ENCODE measurements at places on chromosomes 16 and 17. TPM values are rescaled to one million over a fixed set of nuclear protein-coding genes. Genes with fewer than 3 reads are reported as not detected.

DNA sequence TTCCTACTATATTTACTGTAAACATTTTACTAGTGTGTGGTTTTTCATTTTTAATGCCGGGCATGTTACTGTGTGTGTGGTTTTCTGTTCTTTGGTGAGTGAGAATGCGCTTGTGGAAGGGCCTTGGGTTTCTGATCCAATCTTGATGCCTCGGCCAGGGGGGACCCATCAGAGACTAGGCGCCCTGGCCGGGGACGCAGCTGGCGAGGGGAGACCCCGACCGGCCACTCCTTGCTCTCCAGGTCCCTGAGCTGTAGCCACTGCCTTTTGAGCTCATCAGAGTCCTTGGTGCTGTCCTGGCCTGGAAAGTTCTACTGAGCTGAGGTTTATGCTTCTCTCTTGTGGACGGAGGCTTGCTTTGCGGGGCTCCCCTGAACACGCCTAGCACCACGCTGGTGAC lies 37.5 kb downstream of the KIAA0513 start:
- peak overlapping the region; percentile 3 for H3K27ac ChIP-seq
- H3K4me3 ChIP-seq = no peak overlapping the region
- H3K4me1 ChIP-seq = peaks cover 41% of the 10 kb centered on the region

- H3K36me3 ChIP-seq = no peaks in the 10 kb centered on the region
- peak overlapping the region; percentile 94 for H3K4me3 ChIP-seq
- DNase-seq = peak; percentile 55
- peak overlapping the region; percentile 98 for H3K27ac ChIP-seq
- peaks cover 27% of the 10 kb centered on the region for H3K4me1 ChIP-seq
- H3K27me3 ChIP-seq = no peaks in the 10 kb centered on the region
These were observed 59.5 kb upstream of the GSE1 start for GRCh38 chr16:85553436-85554113.

DNA sequence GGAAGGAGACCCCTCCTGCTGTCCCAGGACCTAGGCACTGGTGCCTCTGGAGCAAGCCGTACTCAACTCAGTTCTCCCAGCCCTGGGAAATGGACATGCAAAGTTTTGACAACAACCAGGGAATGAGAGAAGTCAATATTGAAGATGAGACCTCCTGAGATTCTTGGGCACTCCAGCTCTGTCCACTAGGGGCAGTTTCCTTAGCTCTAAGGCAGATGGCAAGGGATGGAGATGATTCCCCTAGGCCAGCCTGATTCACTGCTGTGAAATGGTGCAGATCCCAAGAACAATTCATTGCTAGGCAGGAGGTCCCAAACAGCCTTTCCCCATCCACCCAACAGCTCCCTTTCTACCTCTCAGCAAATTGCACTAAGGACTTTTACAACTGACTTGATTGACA lies 20.5 kb upstream of the SDR42E2 start:
- no peaks in the 10 kb centered on the region for H3K36me3 ChIP-seq
- H3K27ac ChIP-seq = no peak overlapping the region
- no peaks in the 10 kb centered on the region for H3K27me3 ChIP-seq
- H3K4me3 ChIP-seq = no peak overlapping the region
- DNase-seq = no peak

Gene HSPB9
- polyA plus RNA-seq = not detected

- no peak overlapping the region for H3K4me3 ChIP-seq
- no peaks in the 10 kb centered on the region for H3K36me3 ChIP-seq
- no peak overlapping the region for H3K27ac ChIP-seq
- no peak for DNase-seq
These were observed 15.4 kb downstream of the SLC25A10 start for GRCh38 chr17:81727324-81728031.

Gene DRC3
- polyA plus RNA-seq = 0.58 TPM

GRCh38 chr16:84453061-84453752 lies 51.3 kb downstream of the MEAK7 start:
- no peak overlapping the region for H3K27ac ChIP-seq
- H3K4me3 ChIP-seq = no peak overlapping the region
- H3K4me1 ChIP-seq = no peaks in the 10 kb centered on the region
- no peaks in the 10 kb centered on the region for H3K36me3 ChIP-seq

GRCh38 chr17:44256671-44257070 lies 11.3 kb downstream of the SLC4A1 start:
- no peaks in the 10 kb centered on the region for H3K36me3 ChIP-seq
- H3K27ac ChIP-seq = no peak overlapping the region

DNA sequence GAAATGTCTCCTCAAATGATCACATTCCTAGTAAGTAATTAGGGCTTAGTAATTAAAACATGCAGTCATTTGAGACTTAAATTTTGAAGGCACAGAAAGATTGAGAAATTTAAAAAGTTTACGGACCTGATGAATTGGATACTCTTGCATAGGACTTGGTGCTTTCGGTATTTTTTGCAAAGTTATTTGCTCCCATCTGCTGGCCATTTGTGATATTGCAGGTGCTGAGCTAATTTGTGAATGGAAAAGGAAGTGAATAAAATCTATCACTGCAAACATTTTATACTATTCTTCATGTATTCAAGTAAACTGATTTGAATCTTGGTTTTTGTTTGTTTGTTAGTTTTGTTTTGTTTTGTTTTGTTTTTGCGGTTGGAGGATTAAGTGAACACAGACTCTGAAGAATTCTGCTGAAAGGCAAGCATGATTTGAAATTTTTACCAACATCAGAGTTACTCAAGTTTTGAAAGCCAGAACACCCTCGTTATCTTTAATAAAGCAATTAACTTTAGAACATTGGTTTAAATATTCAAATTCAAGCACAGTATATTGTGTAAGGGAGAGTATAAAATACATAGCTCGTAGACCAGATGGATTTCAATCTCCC lies 689.5 kb upstream of the RBFOX1 start:
- peaks cover 7% of the 10 kb centered on the region for H3K27me3 ChIP-seq
- no peaks in the 10 kb centered on the region for H3K4me1 ChIP-seq
- no peak overlapping the region for H3K27ac ChIP-seq
- DNase-seq = peak; percentile 2

Gene MAP3K14
- polyA plus RNA-seq = 3.8 TPM

GRCh38 chr17:57892820-57893595 lies 43.2 kb upstream of the MRPS23 start:
- H3K4me1 ChIP-seq = peaks cover 72% of the 10 kb centered on the region

- no peak overlapping the region for H3K27ac ChIP-seq
- no peak for DNase-seq
- H3K4me1 ChIP-seq = no peaks in the 10 kb centered on the region
- H3K27me3 ChIP-seq = peaks cover 37% of the 10 kb centered on the region
These were observed 7.4 kb upstream of the TBX4 start for GRCh38 chr17:61444831-61445230.

GRCh38 chr16:54143410-54143809 lies 143.2 kb downstream of the IRX3 start:
- no peak for DNase-seq
- H3K27me3 ChIP-seq = no peaks in the 10 kb centered on the region
- no peak overlapping the region for H3K27ac ChIP-seq
- no peak overlapping the region for H3K4me3 ChIP-seq
- H3K36me3 ChIP-seq = no peaks in the 10 kb centered on the region

Gene CD300LB
- polyA plus RNA-seq = 102 TPM

GRCh38 chr16:73670836-73671820 lies 623.2 kb upstream of the ZFHX3 start:
- no peaks in the 10 kb centered on the region for H3K27me3 ChIP-seq
- DNase-seq = no peak
- no peak overlapping the region for H3K4me3 ChIP-seq
- no peaks in the 10 kb centered on the region for H3K36me3 ChIP-seq
- H3K4me1 ChIP-seq = no peaks in the 10 kb centered on the region
- H3K27ac ChIP-seq = no peak overlapping the region

Gene CCL16
- polyA plus RNA-seq = not detected

Gene RGS9
- not detected for polyA plus RNA-seq

Gene COIL
- polyA plus RNA-seq = 3.0 TPM

DNA sequence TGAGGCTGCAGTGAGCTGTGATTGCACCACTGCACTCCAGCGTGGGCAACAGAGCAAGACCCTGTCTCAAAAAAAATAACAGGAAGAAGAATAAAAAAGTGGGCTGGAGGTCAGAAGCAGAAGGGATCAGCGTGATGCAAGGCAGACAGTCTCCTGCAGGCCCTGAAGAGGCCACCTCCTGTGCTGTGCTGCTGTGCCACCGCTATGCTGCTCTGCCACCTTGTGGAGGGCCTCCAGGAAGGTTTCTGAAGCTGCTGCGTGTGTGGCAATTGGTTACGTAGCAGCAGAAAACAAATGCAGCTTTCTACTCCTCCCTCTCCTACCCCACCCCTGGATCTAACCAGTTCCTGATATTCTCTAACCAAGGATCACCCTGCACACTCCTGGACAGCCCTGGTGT lies 815.5 kb downstream of the KCNJ18 start:
- H3K4me3 ChIP-seq = no peak overlapping the region
- H3K36me3 ChIP-seq = no peaks in the 10 kb centered on the region
- H3K27ac ChIP-seq = no peak overlapping the region
- DNase-seq = no peak
- no peaks in the 10 kb centered on the region for H3K4me1 ChIP-seq

DNA sequence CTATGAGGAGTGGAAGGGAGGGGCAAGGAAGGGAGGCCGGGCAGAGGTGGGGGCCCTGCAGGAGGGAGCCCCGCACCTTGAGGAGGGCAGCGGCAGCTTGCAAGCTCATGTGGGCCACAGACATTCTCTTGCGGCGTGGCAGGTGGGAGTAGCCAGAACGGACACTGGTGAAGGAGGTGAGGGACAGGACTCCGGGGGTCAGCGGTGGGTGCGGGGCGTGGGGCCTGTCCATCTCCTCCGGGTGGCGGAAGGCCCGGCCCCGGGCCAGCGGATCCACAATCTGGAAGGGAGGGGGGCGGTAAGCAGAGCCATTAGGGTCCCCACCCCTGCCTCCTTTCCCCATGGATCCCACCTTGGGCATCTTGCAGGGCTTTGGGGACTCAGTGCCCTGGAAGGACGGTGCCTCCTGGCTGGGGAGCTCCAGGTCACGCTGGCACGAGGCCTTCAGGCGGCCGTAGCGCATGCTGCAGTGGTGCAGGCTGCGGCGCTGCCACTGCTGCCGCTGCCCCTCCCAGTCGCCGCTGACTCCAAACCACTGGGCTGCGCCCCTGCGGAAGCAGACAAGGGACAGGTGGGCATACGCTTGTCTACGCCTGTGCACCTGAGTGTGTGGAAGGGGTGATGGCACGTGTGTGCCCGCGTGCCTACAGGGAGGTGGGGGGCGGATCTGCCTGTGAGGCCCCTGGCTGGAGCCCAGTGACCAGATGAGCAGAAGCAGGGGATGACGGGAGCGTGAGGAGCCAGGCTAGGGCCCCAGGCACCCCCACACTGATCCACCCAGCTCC lies 11.5 kb downstream of the AANAT start:
- DNase-seq = no peak
- no peak overlapping the region for H3K27ac ChIP-seq
- H3K4me1 ChIP-seq = peaks cover 46% of the 10 kb centered on the region
- no peak overlapping the region for H3K4me3 ChIP-seq
- peaks cover 68% of the 10 kb centered on the region for H3K36me3 ChIP-seq

DNA sequence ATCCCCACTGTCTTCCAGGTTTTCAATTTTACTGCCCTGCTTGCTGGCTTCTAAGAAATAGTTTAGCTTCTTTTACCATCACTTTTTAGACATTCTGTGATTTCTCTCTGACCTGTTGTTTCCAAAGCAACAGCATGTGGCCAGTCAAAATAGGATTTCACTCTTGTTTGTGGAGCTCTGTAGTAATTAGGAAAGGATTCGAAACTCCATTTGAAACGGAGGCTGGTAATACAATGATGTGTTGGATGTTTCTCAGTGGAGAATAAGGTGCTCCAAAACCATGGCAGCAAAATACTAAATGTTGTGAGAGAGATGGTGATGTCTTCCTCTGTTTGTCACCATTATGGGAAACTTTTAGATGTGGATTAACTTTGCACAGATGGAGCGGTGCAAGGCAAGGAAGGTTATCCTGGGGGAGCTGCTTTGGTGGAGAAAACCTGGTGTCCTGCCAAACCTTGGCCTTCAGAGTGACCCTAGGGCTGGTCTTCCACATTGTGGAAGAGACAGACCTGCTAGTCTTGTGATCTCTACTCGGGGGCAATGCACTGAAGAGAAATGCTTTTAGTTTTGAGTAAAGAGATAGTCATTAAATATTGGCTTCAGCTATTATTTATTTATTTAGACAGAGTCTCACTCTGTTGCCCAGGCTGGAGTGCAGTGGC lies 79.4 kb downstream of the PRKCA start:
- no peak overlapping the region for H3K4me3 ChIP-seq
- no peaks in the 10 kb centered on the region for H3K36me3 ChIP-seq
- peaks cover 7% of the 10 kb centered on the region for H3K4me1 ChIP-seq
- no peak overlapping the region for H3K27ac ChIP-seq
- H3K27me3 ChIP-seq = no peaks in the 10 kb centered on the region

Gene TNP2
- not detected for polyA plus RNA-seq

GRCh38 chr17:79515646-79516571 lies 94.9 kb downstream of the RBFOX3 start:
- no peak overlapping the region for H3K4me3 ChIP-seq
- H3K27ac ChIP-seq = no peak overlapping the region
- no peaks in the 10 kb centered on the region for H3K27me3 ChIP-seq
- no peaks in the 10 kb centered on the region for H3K36me3 ChIP-seq
- no peaks in the 10 kb centered on the region for H3K4me1 ChIP-seq

DNA sequence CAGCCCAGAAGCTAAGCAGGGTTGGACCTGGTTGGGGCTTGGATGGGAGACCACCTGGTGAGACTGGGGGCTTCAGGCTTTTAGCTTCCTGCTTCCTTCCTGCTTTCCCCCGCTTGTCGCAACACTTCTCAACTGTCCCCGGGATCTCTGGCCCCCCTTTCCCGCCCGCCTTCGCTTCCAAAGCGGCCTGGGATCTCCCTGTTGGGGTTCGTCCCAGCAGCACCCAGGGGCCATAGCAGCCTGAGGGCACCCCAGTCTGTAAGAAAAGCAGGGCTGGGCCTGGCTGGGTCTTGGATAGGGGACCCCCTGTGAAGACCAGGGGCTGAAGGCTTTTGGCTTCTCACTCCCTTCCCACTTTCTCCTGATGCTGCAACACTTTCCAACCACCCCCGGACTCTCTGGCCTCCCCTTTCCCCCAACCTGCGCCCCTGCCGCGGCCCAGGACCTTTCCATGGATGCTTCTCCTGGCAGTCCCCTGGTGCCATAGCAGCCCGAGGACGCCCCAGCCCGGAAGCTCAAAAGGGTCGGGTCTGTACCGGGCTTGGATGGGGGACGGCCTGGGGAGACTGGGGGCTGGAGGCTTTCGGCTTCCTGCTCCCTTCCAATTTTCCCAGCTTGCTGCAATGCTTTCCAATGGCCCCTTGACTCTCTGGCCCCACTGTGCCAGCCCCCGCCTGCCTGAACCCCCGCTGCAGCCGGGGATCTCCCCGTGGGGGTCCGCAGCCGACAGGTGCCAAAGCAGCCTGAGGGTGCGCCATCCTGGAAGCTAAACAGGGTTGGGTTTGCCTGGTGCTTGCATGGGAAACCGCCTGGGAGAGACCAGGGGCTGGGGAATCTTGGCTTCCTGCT lies 2276.2 kb downstream of the TP53TG3F start:
- H3K27ac ChIP-seq = no peak overlapping the region
- H3K36me3 ChIP-seq = no peaks in the 10 kb centered on the region
- no peaks in the 10 kb centered on the region for H3K27me3 ChIP-seq
- H3K4me1 ChIP-seq = no peaks in the 10 kb centered on the region
- no peak overlapping the region for H3K4me3 ChIP-seq
- DNase-seq = no peak

Gene IL34
- not detected for polyA plus RNA-seq

GRCh38 chr17:34482730-34483129 lies 96.7 kb upstream of the TMEM132E start:
- no peak for DNase-seq
- peaks cover 23% of the 10 kb centered on the region for H3K4me1 ChIP-seq
- H3K27me3 ChIP-seq = peaks cover 2% of the 10 kb centered on the region
- H3K36me3 ChIP-seq = no peaks in the 10 kb centered on the region
- H3K27ac ChIP-seq = no peak overlapping the region
- H3K4me3 ChIP-seq = no peak overlapping the region
